ENCODE measurements at places on chromosomes 5 and 9.
A peak's percentile ranks its signal among the peaks of the same experiment; 100 is the strongest.

- peak; percentile 9 for DNase-seq
Observed at GRCh38 chr5:93425096-93425495, 155.9 kb downstream of the NR2F1-AS1 start.

DNA sequence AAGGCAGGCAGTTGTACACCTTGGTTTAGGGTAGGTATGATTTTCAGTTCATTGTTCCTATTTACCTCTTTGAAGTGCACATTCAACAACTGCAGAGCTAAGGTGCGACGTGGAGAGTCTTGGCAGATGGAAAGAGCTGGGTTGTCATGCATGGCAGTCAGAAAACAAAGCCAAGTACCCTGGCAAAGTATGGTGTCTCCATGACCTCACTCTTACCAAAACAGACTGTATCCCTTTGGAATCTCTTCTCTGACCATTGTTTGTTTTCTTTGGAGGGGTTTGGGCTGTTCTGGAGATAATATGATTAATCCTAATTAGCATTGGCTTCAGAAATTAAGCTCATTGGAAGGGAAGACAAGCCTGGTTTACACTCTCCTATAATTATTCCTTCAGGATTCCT, 665.7 kb downstream of the DNAH5 start:
- DNase-seq, result no peak

GRCh38 chr5:72749362-72749997, 67.0 kb upstream of the TNPO1 start:
- no peak for DNase-seq

DNA sequence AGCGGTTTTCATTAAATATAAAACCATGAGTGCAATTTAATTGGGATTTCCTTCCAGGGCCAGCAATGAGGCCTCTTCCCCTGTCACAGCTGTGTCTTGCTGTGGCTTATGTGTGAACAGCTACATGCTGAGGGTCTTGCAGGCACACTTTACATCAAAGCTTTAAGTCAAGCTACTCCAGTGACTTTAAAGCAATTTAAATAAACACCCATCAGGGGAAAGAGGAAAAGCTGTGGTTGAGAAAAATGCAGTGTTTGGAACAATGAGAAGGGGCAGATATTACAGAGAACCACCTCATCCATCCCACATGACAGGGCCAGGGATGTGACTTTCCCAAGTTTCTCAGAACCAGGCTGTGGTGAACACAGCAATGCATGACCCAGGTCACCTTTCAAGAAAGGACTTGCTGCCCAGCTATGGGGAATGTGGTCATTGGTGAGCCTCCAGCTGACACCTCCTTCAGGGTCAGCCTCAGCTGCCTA, 115.9 kb upstream of the LPAR1 start:
- DNase-seq, result no peak

- no peak for DNase-seq
Observed at GRCh38 chr9:76571288-76571687, 112.3 kb downstream of the GCNT1 start.

DNA sequence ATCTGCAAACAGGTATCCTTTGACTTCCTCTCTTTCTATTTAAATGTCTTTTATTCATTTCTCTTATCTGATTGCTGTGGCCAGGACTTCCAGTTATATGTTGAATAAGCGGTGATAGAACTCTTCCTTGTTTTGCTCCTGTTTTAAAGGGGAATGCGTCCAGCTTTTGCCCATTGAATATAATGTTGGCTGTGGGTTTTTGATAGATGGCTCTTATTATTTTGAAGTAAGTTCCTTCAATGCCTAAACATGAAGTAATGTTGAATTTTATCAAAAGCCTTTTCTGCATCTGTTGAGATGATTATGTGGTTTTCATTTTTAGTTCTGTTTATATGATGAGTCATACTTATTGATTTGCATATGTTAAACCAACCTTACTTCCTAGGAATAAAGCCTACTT, 300.5 kb upstream of the CTNND2 start:
- no peak for DNase-seq

DNA sequence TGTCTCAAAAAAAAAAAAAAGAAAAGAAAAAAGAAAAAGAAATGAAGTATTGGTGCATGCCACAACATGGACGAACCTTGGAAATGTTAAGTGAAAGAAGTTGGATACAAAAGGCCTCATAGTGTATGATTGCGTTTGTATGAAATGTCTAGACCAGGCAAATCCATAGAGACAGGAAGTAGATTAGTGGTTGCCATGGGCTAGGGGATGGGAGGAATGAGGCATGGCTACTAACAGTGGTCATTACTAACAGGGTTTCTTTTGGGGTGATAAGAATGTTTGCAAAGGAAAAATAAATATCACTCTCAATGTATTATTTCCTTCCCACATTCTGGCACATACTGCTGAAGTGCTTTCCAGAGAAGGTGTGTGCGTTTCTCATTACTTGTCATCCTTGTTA, 44.1 kb downstream of the UGCG start:
- DNase-seq, result no peak

DNA sequence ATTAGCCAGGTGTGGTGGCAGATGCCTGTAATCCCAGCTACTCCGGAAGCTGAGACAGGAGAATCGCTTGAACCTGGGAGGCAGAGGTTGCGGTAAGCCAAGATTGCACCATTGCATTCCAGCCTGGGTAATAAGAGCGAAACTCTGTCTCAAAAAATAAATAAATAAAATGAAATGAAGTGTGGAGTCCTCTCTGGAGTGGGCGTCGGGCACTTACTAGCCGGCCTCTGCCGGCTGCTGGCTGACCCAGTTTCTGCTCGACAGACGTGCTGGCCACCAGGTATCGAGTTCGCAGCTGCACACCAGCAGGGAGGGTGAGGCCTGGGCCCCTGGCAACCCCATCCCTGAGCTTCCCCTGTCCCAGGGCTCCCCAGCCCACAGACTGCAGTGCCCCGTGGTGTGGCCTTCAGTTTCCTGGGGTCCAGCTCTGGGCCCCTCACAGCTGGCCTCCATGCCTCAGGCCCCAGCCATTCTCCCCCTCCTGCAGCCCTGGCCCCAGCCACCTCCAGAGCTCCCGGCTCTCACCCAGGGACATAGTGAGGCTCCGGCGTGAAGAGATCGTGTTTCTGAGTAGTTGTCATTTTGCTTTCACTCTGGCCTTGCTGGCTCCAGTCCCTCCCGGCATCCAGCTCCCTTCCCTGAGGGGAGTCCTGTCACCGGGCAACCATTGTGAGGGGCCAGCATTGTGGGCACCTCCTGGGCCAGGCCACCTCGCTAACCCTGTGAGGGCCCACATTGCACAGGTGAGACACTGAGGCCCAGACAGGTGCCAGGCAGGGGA, 3.8 kb upstream of the STPG3 start:
- no peak for DNase-seq

Data from fibroblast of the conjunctiva (primary cell).